ENCODE measurements at places on chromosomes 1 and 21.

GRCh38 chr1:64564891-64565290 lies 95.0 kb downstream of the CACHD1 start:
- no peak for DNase-seq

GRCh38 chr1:230778916-230779590 lies 31.9 kb downstream of the CAPN9 start:
- DNase-seq = no peak

- no peak for DNase-seq
These were observed 80.8 kb downstream of the STUM start for GRCh38 chr1:226629210-226629895.

DNA sequence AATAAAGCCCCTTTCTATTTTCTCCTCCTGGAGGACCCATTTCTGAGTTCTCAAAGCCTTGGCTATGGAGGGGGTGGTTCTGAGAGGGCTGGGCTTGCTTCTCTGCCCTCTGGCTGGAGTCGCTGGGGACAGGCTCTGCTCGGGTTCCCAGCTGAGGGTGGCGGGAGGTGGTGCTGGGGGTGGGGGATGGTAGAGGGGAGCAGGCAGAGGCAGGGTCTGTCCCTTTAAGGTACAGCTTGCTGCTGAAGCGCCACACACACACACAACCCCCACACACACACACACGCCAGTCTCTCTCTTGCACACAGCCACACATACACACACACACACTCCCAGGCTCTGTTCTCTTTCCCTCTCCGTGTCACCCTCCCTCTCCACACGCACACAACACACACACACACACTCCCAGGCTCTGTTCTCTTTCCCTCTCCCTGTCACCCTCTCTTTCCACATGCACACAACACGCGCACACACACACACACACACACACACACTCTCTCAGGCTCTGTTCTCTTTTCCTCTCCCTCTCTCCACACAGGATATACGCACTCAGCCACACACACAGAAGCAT lies 69.8 kb upstream of the SSBP3 start:
- no peak for DNase-seq

DNA sequence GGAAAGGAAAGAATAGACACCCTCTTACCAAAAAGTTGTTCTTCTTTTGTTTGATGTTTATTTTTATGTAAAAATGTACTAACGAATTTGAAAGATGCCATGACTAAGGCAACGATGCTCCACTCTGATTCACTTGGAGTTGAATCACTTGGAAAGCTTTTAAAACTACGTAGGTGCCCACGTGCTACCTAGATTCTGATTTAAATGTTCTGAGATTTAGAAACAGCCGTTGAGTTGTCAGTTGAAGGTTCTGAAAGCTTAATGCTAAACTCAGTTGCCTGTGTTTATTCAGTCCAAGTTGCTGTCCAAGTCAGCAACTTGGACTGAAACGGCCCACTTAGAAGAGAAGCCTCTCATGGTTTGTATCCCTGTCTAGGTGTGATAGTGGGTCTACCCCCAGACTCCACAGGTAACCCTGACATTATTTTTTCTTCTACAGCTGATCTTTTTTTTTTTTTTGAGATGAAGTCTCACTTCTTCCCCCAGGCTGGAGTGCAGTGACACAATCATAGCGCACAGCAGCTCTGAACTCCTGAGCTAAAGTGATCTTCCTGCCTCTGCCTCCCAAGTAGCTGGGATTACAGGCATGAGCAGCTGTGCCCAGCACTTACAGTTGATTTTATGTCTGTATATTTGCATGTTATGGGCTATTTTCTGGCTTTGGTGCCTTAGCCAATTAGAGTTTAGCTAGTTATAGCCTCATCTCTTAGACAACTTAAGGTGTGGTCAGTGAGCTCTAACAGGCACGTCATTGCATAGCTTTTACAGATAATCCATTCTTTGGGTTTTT lies 1.4 kb upstream of the VAMP4 start:
- no peak for DNase-seq

- DNase-seq = no peak
These were observed 30.7 kb downstream of the PTPN14 start for GRCh38 chr1:214520544-214521165.

DNA sequence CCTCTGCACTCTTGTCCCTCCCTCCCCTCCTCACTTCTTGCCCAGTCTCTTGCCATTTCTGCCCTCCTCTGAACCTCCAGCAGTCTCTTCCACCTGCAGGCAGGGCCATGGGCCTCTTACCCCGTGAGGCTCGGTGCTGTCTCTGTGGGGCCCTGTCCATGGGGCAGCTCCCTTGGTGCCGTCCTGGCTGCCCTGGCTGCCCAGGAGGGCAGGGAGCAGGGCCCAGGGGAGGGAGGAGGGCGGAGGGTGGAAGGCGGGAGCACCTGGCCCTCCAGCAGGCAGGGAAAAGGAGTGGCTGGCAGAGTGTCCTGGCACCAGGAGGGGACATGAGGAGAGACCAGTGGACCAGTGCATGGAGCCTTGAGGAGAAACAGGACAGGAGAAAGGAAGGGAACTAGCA lies at the start of gene RORC:
RORC (minus strand) TSS at position 198 of the 400 bp plus-strand sequence; CDS start at position 160, 38 bp downstream.
- DNase-seq = no peak

DNA sequence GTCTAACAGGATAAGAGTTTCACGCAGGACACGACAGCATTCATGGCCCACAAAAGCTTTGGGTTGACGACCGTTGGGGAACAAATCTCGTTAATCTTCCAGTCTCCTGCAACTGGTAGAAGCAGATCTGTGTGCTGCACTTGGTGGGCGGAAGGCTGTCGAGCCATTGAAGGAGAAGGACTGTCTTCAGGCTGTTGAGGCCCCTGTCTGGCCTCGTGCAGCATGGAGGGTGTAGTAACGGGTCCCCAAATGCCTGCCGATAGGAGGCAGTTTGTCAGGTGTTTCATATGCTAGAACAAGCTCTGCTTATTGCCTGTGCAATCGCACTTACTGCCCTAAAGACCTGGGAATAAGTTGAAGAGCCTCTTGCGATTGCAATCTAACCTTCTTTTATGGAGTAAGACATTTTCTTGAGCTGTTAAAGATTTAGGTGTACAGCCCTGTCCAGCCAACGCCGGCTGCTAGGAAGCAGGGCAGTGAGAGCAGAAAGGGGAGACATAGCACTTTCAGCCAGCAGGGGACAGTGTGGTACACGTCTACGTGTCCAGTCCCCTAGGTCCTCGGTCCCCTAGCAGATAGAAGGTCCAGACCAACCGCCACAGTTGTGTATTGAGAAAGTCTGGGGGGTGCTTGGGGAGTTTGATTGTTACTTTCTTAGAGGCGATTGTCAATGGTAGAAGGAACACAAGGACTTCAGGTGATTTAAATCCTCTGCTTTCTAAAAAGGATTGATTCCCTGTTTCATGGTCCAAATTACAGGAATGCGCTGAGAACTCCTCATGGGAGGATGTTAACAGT lies 102.3 kb upstream of the TMPRSS2 start:
- DNase-seq = no peak

DNA sequence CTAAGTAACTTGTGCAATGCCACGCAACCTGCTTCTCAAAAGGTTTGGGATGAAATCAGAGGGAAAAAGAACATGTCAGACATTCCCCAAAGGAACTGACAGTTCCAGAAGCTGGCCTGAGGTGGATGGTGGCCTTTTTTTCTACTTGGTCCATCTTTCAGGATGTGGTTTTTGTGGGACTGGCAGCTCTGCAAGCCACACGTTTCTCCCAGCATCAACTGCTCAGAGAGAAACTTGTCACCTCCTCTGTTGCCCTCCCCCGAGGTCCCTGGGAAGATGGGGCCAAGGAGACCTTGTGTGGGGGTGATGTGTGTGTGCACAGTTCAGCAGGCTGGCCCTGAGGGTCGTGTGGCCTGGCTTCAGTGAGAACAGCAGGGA lies 2.5 kb upstream of the DHRS3 start:
- no peak for DNase-seq

GRCh38 chr1:53712276-53712675 lies 26.7 kb downstream of the GLIS1 start:
- DNase-seq = no peak

- DNase-seq = no peak
These were observed 15.8 kb downstream of the MYOM3 start for GRCh38 chr1:24096009-24096738.

DNA sequence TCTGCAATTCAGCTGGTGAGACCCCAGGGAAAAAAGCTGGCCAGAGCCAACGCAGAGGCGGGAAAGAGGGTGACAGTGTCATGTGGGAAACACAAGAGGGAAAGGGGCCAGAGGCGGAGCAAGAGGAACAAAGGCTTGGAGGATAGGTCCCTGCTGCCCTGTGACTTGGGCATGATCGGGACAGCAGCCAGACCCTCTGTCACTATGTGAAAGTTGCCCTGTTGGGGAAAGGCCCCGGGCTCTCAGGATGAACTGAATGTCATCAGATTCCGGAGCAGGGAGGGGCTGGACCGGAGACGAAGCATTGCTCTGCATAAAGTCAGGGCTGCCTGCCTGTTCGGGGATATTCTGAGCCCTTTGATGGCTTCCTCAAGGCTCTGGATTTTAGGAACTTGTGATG lies 5.7 kb upstream of the ELF3 start:
- no peak for DNase-seq

- no peak for DNase-seq
These were observed 17.8 kb downstream of the C1orf116 start for GRCh38 chr1:207014728-207015127.

GRCh38 chr1:42348498-42348897 lies 13.5 kb upstream of the FOXJ3 start:
- DNase-seq = no peak

- no peak for DNase-seq
These were observed 1.8 kb downstream of the NTNG1 start for GRCh38 chr1:107142666-107143065.

GRCh38 chr1:183101841-183102276 lies 78.6 kb downstream of the LAMC1 start:
- no peak for DNase-seq

GRCh38 chr1:2400950-2401649 lies 9.5 kb downstream of the RER1 start:
- DNase-seq = no peak

DNA sequence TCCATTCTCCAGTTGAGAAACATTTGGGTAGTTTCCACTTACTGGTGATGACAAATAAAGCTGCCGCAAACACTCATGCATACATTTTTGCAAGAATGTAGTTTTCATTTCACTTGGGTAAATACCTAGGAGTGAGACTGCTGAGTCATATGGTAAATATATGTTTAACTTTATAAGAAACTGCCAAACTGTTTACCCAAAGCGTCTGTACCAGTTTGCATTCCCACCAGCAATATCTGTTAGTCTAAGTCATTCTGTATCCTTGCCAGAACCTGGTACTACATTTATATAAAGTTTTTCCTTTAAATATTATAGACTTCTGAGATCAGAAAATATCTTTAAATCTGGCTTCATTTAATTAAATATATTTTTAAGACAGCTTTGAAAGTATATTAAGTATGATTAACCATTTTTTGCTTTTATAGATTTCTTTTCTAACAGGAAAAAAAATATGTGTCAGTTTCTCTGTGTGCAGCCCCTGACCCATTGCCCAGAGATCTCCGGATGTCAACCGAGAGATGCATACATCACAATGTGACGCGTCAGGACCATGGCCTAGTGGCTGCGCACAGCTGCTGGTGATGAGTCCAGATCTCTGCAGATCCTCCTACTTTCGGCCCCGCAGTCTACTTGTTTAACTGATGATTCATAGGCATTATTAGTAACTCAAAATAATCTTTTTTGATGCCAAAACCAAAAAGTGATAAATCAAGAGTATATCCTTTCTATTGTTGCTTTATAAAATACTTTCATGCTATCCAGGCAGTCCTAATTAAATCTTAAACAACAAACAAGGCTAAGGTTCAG lies 227.1 kb upstream of the MAP1LC3C start:
- DNase-seq = no peak

- DNase-seq = no peak
These were observed 589 bp downstream of the OR2W3 start for GRCh38 chr1:247895976-247896375.

DNA sequence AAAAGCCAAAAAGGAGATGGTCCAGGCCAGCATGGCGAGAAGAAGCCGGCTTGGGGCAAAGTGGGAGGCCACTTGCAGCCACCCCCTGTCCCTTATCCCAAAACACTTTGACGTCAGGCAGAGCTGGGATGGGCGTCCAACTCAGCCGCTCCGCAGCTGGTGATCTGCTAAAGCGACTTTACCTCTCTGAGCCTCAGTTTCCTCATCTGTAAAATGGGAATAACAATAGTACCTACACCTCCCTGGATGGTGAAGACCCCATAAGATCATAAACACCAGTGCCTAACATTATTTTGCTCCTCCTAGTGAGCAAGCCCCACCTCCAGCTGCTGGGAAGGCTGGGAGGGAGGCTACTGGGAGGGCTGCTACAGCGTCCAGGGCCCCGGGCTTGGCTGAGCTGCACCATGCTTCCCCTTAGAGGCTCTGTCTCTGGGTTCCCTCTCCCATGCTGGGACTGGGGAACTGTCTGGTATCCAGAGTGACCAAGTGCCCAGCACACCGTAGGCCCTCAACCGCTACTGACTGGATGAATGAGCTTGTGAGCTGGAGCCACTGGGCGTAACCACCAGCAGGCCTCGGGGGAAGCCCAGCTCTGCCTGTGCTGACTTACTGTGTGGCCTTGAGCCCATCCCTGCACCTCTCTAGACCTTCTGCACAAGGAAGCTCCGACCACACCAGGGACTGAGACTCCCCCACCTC lies 18.3 kb downstream of the IFFO2 start:
- no peak for DNase-seq

All from stimulated activated CD4-positive, alpha-beta T cell treated with anti-CD3 and anti-CD28 coated beads, TNF-alpha, amount 100 ng/mL, for 48 hours (primary cell).